Smooth muscle cell of the coronary artery (primary cell): ENCODE measurements at places on chromosomes 4 and X. TPM values are rescaled to one million over a fixed set of nuclear protein-coding genes. Genes with fewer than 3 reads are reported as not detected.

GABRE gene
- total RNA-seq = 13.9 and 22.9 TPM in 2 replicates

PCSK1N gene
- total RNA-seq = 0.15 and 0.23 TPM in 2 replicates

GLRA2 gene
- total RNA-seq = not detected in 2 replicates

HTN3 gene
- total RNA-seq = not detected in 2 replicates

AP1AR gene
- 11.6 and 29.8 TPM in 2 replicates for total RNA-seq

RTL5 gene
- 0.83 and 3.3 TPM in 2 replicates for total RNA-seq

FAM13A gene
- total RNA-seq = 6.7 and 17.4 TPM in 2 replicates

SOWAHB gene
- total RNA-seq = not detected in 2 replicates

FAM9C gene
- total RNA-seq = not detected in 2 replicates
